ENCODE measurements at places on chromosomes 4 and X.

GRCh38 chr4:155011163-155011780 is 197.2 kb upstream of the NPY2R start:
- DNase-seq: no peak

- DNase-seq: no peak
Observed at GRCh38 chr4:118842055-118842454, 6.1 kb upstream of the SEC24D start.

DNA sequence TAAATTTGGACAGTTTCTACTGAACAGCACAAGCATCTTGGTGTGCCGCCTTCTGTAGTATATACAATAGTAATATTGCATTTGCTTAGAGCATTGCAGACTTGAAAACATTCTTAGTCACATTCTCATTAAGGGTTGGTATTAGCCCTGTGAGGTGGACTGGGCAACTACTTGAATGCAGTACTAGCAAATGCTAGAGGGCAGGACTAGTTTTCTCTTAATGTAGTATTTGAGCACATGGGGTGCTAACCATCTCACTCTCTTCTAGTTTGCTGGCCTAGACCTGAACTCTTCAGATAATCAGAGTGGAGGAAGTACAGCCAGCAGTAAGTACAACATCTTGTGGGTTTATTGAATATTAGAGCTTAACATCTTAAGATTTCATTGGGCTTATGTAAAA is 3.2 kb downstream of the DDX3X start:
- DNase-seq: no peak

- DNase-seq: no peak
Observed at GRCh38 chrX:46044486-46044885, 500.7 kb downstream of the ZNF674 start.

DNA sequence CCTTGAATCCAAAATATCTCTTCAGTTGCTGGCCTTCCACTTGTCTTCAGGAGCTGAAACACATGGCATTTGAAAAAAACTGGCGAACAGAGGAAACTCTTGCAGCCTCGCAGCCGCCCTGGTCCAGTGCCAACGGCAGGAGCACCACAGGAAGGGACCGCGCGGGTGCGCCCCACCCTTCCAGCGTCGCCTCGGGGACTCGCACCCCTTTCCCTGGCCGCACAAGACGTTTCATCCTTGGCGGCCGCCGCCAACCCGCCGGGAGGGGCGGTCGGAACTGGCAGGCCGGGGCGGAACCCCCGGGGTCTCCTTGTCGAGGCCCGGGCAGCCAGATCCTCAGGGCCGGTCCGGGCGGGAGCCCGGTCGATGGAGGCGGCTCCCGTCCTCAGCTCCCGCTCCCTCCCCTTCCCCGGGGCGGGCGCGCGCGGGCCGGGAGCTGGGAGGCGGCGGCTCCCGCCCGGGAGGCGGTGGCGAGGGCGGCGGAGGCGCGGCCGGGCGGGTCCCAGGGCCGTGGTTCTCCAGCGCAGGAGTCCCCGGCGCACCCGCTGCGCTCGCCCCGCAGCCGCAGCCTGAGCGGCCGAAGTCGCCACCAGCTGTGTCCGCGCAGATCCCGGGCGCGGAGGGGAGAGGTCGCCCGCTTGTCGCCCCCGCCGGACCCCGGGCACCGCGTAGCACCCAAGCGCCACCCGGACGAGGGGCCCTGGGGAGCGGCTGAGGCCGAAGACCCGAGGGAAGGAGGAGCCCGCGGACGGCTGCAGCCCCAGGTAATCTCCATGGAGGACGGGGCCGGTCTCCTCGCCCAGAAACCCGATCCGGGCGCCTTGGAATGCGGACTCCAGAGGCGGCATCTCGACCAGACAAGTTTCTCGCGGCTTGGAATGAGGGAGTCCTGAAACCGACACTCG is 886 bp upstream of the NDST3 start:
- peak; percentile 13 for DNase-seq

DNA sequence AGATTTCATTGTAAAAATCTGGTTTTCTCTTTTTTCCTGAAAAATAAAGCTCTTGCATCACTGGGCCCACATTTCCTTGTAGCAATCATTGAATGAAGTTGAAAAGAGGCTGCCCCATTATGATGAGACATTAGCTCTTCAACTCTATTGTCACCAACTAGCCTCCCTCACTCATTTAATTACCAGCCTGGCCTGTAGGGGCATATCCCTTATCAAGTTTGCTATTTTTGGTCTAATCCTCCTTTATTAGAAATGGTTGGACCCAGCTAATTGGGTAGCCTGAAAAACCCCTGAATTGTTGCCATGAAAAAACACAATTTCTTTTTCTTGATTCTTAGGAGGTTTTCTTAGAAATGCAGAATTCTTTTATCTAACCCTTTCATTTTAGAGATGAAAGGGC is 164.6 kb upstream of the CASK start:
- no peak for DNase-seq

- no peak for DNase-seq
Observed at GRCh38 chrX:109440475-109440874, 41.4 kb downstream of the GUCY2F start.

- DNase-seq: no peak
Observed at GRCh38 chrX:30568136-30568535, 9.4 kb downstream of the TASL start.

- DNase-seq: no peak
Observed at GRCh38 chr4:8200302-8200975, 1.3 kb downstream of the SH3TC1 start.

- DNase-seq: no peak
Observed at GRCh38 chr4:173093361-173093760, 75.2 kb upstream of the GALNT7 start.

- DNase-seq: no peak
Observed at GRCh38 chr4:68368691-68369131, 18.8 kb upstream of the YTHDC1 start.

GRCh38 chrX:112636288-112636687 is 43.5 kb downstream of the LHFPL1 start:
- DNase-seq: no peak

GRCh38 chr4:65943076-65943475 is 272.8 kb upstream of the EPHA5 start:
- DNase-seq: no peak

DNA sequence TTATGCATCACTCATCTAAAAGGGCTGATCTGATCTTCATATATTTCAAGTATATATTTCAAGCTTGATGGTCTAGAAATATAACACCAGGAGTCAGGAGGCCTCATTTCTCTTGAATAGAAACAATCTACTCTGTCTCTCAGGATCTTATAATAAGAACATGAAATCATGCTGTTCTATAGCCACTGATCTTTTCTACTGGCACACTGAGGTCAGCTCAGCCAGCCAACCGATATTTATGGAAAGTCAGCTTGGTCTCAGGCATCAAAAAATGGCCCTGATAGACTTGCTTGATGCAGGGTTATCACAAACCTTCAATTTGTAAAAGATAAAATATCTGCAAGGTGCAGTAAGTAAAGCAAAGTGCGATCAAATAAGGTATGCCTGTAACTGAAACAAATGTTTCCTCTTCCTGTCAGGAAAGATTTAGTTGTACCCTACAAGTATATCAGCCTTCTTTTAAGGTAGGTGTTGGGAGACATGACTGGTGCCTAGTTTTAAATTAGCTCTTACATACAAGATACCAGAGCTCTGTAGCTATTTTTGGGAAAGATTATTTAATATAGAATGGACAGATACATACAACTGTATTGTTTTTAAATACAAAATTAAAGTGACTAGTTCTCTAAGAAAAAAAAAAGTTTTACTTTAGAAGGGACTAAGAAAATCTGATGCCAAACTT is 63.4 kb downstream of the BMP3 start:
- no peak for DNase-seq

DNA sequence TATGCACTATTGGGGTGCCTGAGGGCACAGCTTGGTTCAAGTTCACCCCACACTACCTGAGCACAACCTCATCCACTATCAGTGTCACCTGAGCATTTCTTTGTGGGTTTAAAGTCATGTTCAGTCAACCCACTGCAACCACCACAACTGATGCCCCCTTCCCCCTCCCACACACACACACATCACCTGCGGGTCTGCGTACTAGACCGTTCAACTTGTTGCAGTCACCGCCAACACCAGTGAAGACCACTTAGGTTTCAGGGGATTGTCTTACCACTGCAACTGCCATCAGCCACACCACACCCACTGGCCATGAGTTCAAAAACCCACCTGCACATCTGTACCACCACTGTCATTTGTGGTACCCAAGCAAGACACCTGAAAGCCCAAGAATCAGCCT is 355.0 kb downstream of the SH3BGRL start:
- no peak for DNase-seq

DNA sequence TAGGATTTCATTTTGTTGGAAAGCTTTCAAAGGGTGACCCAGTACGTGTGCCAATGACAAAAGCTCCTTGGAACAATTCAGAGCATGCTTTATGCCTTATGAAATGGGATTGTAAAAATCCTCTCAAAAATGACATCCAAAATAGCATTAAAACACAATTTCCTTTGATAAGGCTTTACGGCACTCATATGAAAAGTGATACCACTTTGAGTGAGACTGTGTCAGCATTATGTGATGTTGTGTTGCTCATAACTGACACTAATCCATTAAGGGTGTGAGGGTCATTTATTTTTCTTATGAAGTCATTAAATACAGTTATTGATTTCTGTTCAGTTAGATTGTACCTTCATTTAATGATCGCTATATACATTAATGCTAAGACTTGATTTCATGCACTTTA is 250.2 kb downstream of the TENM3 start:
- DNase-seq: no peak

- no peak for DNase-seq
Observed at GRCh38 chr4:24764345-24764744, 31.0 kb upstream of the SOD3 start.

DNA sequence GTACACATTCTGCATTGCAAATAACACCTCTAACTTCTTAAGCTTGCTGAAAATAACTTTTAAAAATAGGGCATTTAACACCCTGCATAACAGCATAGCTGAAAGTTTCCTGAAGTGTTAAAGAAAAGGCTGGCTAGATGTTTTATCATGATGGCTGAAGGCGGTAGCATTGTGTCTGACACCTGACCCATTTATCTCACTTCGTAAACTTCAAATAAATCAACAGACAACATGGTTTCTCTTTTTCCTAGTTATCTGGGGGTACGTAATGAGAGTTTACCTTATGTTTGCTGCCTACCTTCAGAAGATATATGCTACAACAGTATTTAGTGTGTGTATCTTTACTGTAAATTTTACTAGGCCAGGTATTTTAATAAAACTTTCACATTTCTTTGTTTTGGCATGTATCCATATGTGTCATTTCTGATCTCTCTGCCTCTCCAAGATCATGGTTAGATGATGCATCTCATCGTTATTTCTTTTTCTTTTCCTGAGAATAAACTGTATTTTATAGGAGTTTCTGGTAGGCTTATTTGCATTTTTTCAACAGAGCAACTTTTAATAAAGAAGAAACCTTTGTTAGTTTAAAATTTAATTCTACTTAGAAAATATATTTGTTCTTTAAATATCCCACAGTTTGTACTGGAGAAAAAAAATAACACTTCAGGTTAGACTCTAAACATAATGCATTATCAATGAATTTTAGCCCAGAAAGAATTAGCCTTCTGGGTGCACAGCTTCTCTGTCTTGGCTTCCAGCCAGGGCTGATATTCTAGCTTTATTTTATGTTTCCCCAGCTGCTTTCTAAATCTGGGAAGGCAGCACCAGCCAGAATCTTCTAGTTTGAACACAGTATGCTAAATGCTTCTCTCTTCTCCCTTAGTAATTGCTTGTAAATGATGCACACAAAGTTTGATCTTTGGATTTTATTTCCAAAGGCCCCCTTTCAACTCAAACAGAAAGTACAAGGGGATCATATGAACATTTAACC is 2.9 kb downstream of the NDST4 start:
- DNase-seq: peak; percentile 98

DNA sequence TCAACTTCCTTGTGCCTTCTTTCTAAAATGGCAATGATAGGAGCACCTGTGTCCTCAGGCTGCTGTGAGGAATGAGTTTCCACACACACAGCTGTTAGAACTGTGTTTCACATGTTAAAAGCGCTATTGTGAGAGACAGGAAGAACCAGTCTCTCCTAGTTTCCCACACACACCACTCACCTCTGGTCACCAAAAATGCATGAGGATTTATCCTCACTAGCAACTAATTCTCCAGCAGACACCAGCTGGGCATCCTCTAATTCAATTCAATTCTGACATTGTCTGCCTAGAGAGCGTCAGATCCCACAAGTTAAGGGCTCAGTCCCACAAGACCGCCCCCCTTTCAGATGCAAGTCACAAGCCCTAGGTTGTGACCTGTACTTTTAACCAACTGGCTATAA is 29.0 kb upstream of the SLC2A9 start:
- no peak for DNase-seq
